ENCODE measurements at places on chromosomes 2 and 18.

GRCh38 chr2:148646231-148646559 is 1.6 kb downstream of the EPC2 start:
- no peak for DNase-seq

DNA sequence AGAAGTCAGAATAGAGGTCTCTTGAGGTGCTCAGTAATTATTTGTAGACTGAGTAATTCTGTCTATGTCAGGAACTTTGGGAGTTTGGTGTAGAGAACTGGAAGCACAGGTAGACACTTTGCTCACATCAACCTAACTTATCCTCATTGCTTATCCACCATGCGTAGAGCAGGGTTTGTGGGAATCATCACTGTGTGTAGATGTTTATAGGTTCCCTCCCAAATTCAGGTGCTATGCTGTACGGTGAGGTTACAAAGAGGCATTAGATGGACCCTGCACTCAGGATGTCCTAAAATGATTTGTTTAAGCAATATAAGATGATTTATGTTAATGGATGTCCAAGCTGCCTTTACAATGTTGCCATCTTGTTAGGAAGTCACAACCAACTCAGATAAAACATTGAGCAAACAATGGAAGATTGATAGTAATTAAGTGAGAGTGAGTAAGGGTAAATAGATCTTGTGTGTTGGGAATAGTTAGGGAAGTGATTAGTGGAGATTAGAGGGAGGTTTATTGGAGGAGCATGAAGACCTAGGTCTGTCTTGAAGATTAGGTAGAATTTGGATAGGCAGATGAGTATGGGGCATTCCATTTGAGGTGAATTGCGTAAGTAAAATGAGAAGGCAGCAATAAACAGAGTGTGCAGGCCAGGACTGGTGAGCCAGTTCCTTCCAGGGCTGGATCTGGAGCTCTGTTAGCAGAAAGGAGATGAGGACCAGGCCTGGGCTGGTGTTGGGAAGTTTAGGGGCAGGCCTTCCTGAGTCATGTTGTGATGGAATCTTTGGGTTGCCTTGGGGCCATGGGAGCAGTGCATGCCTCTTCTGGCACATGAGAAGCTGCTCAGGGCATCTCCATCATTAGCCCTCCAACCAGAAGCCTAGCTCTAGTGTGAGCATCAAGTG is 12.1 kb downstream of the EPAS1 start:
- DNase-seq: no peak

DNA sequence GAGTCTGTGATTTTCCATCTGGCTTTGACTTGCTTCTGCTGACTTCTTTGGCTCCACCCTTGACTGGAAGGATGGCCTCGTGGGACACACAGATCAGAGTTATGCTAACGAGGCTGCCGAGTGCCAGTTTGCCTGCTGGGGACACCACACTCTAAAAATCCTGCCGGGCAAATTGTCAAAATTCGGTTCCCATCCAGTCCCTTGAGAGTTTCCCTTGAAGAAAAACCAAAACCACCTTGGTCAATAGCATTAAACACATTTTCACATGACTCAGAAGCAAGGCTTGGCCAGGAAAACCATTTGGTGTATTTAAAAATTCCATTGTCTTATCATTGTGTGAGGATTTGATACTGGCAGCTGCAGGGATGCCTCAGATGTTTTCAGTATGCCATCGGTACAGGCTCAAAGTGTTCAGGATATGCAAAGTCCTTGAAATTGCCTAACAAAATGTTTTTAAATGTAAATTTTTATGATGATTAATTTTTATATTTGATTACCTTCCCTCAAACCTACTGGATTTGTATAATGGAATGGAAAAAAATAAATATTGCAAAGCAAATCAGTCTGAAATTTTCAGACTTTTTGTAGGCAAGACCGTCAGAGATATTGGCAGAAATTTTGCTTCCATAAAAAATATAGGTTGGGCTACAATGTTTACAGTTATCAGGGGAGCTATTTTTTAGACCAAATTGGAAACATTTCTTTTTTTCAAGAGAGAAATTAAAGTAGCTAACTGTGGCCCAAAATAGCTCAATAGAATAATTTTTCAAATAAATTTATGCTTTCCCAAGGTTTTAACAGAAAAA is 41.6 kb downstream of the KCNE4 start:
- no peak for DNase-seq

DNA sequence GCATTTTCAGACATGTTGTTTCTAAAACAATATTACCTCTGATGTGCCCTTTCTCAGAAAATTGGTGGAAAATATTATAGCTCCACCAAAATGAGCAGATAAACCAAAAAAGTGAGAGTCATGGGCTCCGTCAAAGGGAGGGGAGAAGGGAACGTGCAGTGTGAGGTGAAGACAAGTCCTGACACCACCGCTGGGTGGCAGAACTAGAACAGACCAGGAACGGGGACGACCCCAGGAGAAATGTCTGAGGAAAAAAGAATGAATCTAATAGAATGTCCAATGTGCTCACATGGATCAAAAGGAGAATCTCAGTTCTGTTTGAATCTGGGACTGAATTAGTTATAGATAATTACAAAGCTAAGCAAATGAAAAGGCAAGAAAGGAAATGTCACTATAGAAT is 22.6 kb upstream of the BCL2 start:
- no peak for DNase-seq

- DNase-seq: no peak
These were observed 382.7 kb upstream of the SALL3 start for GRCh38 chr18:78596794-78597345.

DNA sequence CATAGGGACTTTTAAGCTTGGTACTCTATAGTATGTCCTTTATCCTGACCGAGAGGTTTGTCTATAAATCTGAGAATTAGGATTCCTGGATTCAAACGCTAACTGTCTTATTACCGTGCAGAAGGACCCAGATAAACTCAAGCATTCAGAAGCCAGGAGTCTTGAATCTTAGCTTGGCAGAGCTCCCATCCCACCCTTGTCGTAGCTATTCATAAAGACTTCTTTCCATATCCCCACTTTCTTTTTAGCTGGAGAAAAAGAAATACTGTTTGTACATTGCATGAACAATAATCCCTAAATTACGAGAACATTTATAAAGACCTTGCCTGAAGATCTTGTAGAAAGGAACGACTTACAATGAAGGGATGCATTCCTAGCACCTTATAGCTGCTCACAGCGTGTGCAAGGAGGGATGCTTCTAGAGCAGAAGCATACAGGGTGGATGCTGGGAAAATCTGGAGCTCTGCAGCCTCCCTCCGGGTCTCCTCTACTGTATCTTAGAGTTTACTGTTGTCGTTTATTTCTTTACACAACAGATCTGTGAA is 13.6 kb downstream of the EFR3B start:
- DNase-seq: no peak

DNA sequence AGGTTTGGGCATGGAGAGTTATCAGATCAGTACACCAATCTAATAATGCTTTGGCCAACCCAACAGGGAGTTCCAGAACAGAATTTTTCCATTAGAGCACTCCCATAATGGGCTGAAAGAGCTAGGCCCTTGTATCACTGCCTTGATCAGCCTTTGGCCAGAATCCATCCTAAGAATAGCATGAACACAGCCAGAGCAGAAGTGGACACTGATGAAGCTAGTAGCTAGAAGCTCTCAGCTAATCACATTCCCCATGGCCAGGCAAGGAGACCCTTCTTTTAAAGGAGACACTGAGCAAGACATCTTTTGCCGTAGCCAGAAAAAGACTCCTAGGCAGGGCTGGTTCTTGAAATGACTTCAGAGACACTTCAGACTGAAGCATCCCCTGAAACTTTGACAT is 236.0 kb downstream of the RAD51AP2 start:
- no peak for DNase-seq

DNA sequence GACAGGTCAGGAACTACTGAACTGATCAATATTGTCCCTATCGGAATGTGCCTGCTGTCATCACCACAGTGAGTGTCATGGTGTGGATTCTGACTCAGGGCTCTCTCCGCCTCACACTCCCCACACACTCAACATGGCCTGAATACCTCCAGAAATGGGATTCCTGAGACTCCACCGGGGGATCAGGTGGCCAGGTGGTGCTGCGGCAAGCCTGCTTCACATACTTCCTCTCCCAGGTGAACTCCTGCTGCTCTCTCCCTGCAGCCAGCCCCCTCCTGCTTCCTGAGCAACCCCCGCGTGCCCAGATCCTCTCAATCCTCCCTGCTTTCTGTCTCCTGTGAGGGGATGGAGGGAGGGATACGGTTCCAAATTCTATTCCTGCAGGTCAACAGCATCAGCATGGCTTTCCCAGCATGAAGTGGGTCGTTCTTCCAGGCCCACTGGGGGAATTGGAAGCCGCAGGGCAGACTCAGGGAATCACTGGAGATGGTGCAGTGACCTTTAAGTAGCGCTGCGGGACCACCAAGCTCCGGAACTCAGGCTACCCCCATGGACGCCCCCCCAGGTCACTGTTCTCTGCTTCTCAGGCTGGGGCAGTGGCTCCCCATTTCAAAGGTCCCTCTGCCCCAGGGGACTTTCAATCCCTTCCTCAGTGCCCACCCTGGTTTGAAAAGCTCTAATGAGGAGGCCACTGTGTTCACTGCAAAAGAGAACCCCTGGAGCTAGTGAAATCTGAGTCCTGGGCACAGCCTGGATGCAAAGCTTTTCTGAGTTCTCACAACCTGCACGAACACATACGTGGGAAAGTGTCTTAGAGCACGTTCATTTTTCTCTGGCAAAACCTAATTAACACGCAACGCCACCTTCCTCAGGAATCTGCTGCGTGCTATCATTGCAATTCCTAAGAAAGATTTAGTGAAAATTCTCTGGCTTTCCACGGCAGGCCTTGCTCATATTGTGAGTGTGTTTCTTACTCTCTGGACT is 168.4 kb downstream of the ZFP36L2 start:
- DNase-seq: no peak

DNA sequence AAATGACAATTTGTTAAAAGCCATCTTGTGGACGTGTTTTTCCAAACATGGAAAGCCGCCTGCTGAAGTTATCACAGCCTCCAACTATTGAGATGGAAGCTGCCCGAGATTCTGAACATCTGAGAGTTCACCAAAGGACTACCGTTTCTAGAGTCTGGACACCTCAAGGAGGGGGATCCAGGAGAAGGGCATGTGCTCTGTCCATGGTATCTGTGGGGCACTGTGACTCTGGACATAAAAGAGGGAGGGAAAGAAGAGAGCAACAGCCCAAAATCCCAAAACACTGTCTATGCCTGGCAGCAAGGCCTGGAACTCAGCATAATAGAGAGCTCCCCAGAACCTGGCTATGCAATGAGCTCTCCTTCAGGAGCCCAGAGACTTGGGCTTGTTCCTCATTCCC is 319.9 kb downstream of the EN1 start:
- no peak for DNase-seq

GRCh38 chr2:13917958-13918357 is 714.6 kb upstream of the LRATD1 start:
- DNase-seq: no peak

- no peak for DNase-seq
These were observed 291.0 kb upstream of the ACVR2A start for GRCh38 chr2:147553775-147554271.

All from cerebellar nuclear complex (tissue), 1 donor.